GM04504 (cell line): ENCODE measurements at places on chromosomes 6 and 20.

DNA sequence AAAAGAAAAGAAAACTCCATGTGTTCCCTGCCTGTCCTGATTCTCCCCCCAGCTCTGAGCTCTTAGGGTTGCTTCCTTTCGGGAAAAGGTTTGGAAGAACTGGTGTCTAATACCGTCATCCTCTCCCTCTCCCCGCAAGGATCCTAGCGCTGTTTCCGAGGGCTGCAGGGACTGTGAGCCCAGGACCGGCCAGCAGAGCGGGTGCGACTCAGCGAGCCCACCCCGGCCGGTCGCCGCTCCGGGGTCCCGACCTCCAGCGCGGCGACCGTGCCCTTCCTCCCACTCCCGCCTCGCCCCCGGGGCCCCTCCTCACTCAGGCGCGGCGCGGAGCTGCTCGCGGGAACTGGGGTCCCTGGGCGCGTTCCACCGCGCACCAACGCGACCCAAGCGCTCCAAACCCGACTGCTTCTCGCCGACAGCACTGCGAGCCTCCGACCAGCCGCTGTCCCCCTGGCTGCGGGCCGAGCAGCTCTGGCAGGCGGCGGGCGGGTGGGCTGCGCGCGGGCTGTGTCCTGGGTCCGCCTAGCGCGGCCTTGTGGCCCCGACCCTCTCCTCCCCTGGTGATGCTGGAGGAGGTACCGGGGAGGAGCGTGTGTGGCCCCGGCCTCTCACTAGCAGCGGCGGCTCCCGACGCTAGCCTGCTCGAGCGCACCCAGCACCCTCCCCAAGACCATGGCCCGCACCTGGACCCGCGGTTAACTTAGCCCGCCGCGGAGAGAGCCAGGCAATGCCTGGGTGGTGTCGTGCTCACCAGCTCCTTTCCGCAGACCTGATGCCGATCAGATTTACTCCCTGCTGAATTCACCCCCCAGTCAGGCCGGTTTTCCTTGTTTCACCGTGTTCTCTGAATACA is at the start of gene PLA2G7:
Gene PLA2G7, minus strand, starts transcription at position 509 of the 853 bp plus-strand sequence. CDS start 12,484 bp downstream, outside the sequence.
- DNase-seq: no peak

DNA sequence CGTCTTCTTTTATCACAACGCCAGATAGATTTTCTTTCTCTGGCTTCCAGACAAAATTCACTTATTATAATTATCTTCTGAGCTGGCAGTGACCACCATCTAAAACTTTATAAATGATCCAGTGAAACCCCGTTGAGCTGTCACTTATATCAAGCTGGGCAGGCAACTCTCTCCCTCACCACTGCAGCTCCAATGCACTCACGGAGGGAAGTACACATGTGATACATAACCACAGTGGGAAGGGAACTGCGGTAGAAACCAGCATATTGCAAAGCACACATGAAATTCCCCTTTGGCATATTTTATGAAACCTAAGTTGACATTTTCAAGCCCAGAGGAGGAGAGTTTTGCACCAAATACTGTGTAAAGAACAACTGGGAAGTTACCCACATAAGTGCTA is 536.9 kb downstream of the HACE1 start:
- no peak for DNase-seq

- DNase-seq: no peak
Observed at GRCh38 chr6:170085475-170086401, 205.1 kb downstream of the DLL1 start.

GRCh38 chr6:163904186-163904585 is 489.7 kb downstream of the QKI start:
- DNase-seq: no peak

DNA sequence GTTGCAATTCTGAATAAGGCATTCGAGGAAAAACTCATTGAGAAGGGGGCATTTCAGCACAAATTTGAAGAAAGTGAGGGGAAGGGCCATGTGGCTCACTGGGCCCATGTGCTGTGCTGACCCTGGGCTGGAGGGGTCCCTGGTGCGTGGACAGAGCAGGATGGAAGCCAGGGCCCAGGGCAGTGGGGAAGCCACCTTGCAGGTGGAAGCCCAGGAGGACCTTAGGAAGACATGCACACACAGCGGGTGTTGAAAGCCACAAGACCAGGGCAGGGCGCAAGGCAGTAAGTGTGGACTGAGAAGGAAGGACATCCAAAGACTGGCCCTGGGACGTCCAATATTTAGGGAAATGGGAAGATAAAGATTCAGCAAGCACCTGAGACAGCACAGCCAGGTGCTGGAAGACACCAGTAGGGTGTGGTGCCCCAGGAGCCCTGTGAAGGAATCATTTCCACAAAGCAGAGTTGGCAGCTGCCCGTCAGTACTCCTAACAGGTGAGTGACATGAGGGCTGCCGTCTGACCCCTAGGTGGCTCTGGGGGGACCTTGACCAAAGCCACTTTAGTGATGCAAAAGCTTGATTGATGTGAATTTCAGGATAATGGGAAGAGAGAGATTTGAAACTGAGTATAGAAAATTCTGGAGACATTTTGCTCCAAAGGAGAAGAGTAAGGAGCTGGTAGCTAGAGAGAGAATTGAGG is 254.4 kb upstream of the EXOC2 start:
- DNase-seq: no peak

GRCh38 chr6:160139420-160139851 is 17.8 kb downstream of the SLC22A1 start:
- peak; percentile 76 for DNase-seq

DNA sequence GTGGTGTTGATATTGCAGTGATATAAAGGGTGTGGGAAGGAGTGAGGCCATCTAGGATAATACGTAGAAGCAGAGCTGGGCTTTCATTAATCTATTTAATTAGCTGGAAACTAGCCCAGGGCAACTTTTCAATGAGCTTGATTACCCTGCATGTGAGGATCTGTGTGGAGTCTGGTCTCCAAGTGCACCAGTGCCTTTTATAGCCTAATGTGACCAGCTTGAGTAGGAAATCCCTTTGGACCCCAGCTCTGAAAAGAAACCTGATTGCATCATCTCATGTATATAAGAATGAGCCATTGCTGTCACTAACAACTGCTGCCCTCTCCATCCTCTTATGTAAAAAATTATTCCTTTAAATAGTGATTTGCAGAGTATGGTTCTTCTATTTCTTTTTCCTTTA is 72.6 kb downstream of the CD109 start:
- DNase-seq: no peak

GRCh38 chr20:35598899-35599775 is 16.5 kb upstream of the SPAG4 start:
- DNase-seq: no peak

DNA sequence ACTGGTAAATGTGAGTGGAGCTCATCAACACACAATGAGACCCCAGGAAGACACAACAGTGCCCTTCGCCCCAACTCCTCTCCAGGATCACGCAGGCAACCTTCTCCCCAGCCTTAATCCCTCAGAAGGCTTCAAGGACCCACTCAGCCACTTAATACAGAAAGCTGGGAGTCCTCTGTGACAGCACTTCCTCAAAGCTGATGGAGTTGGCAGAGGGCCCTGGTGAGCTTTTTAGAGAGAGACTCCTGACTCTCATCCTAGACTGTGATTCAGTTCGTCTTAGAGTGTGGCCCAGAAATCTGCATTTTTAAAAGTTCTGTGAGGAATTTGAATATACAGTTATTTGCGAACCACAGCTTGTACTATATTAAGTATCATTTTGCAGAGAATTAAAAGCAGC is 187.7 kb downstream of the UST start:
- peak; percentile 46 for DNase-seq

DNA sequence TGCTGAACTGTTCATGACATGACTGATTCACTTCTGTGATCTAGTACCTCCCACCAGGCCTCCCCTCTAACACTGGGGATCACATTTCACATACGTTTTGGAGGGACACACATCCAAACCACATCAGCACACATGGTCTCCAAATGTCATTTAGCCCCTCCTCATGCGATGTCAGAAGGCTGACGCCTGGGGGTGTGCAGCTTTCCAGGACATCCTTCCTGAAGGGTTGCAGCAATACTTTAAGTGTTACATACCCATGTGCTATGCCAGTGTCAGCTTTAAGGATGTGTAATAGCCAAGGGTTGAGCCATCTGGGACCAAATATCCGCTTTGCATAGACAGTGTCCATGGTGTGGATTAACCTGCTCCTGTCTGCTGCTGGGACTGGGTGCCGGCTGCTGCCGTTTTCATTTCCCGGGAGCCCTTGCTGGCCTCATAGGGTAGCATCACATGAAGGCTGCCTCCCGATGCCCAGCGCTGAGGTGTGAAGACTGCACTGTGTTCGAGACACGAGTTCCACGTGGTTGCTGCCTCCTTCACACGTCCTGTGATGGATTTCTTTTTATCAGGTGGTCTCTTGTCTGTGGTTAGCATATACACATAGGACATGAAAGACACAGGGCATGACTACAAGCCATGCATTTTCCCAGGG is 219.0 kb downstream of the THBS2 start:
- DNase-seq: peak; percentile 70

DNA sequence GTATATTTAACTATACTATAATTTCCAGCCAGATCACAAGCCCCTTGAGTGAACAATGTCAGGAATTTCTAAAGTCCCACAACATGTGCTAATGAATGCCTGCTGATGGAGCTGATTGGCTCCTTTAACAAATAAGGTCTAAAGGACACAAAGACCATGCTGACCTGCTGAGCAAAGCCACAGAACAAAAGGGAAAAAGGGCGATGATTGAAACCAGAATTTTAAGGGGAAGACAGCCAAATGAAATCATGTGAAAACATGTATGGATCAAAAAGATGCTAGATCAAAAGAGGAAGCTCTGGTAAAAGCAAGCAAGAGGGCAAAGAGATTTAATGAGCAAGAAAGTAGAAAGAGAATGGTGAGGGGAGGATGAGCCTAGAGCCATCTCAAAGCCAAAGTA is 105.6 kb downstream of the DCDC2 start:
- DNase-seq: no peak

DNA sequence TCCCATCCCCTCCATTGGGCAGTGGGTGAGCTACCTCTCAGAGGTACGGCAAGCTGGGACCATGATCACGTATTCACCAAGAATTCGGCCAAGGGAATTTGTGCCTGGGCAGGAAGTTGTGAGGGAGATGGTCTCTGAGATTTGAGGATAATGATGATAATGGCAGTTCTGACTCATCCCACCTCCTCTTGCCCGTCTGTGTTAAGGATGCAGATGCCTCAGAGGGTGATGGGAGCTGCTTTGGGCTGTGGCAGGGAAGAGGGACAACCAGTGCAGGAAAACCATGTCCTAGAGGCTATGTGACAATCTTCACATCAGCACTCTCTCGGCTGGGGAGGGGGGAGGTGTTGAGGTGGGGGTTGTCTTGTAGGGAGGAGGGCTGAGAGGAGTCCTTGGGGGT is 4.3 kb downstream of the TGM6 start:
- no peak for DNase-seq

DNA sequence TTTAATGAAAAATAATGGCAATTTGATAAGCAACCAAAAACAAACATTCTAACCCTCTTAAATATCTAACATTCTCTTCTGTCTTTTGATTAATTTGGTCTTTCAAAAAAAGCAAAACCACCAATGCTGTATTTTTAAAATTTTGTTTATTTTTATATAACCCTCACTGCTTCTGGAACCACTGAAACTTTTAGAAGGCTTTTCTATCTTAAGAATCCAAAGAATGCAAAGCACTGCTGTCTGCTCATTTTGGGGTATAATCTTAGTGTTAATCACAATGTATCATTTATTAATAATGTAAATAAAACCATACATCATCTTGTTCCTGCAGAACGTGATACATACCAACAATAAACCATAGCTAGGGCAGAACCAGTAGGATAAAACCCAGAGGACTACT is 14.0 kb downstream of the STK38 start:
- DNase-seq: no peak

- DNase-seq: no peak
Observed at GRCh38 chr6:135116571-135116970, 61.9 kb upstream of the HBS1L start.

DNA sequence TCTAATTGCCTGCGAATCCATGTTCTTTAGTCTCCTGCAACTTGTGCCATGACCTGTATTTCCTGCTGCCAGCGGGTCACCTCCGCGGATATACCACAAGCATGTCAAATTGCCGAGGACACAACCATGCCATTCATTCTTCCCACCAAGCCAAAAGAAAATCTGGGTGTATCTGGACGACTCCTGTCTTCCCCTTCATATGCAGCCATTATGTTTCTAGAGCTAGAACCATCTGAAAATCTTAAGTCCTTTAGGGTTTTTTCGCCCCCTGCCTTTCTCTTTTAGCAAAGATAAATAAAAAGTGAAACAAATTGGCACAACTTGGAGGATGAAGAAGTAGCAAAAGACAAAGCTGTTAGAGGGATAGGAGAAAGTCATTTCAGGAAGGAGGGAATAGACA is 242.6 kb downstream of the ARID1B start:
- no peak for DNase-seq

- no peak for DNase-seq
Observed at GRCh38 chr20:45962031-45962755, 9.8 kb downstream of the ZNF335 start.
